ENCODE measurements at places on chromosomes 3 and 15.
A peak's percentile ranks its signal among the peaks of the same experiment; 100 is the strongest.

- no peak for DNase-seq
These were observed 152.2 kb downstream of the ALCAM start for GRCh38 chr3:105518806-105519418.

- no peak for DNase-seq
These were observed 40.6 kb downstream of the TNK2 start for GRCh38 chr3:195867631-195868335.

- DNase-seq = no peak
These were observed 82.9 kb upstream of the CDAN1 start for GRCh38 chr15:42819786-42820185.

DNA sequence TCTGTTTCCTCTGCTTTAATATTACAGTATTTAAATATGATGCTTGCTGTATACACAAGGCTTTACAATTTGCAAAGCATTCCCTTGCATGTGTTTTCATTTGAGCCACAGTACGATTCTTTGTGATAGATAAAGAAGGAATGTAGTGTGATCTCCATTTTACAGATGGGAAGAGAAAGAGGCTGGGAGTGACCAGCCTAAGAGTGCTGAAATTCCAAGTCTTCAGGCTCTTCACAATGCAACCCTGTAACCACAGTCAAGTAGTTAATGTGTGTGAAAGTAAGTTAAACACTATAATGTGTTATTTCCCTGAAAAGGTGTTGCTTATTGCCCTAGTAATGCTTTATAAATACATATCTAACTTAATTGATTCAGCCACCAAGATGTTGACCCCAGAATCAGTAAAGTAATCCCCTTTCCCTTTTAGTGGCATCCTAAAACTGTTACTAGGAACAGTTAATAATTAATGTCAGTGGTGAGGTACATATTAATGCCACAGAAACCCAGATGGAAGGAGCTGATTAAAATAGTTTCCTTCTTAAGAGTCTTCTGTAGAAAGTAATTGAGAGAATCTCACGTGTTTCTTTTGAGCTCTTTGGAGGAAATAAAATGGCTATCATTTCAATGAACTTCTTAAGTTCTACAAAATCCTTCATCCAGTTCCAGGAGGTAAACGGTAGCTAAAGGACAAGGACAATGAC is 110.4 kb downstream of the IL12A start:
- DNase-seq = no peak

DNA sequence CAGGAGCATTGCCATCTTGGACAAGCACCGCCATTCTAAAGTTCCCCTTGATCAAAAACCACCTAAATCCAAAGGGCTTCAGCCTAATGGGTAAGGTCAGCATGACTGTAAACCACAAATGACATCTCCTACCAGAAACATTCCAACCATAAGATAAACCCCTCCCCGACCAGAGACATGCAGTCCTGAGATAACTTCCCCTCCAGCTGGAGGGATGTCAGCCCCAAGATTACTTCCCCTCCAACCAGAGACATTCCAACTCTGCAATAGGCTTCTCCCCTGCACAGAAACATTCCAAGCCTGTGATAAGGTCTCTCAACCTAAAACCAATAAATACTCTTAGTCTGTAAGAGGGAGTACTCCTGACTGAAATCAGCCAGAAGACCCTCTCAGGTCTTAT is 62.7 kb upstream of the DNAJC19 start:
- DNase-seq = no peak

DNA sequence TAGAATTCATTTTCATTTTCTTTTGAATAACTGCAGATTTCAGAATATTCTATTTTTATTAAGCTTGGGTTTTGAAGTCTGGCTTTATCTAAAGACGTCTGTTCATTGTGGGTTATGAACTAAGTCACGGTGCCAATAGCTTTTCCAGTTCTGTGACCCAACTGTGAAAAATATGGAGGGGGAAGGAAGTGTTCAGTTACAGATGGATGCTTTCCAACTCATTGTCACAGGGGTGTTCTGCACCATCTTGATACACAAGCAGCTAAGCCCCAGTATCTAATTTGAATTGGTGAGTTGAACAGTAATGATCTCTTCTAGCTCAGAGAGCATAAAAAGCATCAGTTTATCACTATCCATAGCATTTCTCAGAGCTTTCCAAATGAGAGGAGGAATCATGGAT is 710.6 kb downstream of the EDEM1 start:
- DNase-seq = no peak

DNA sequence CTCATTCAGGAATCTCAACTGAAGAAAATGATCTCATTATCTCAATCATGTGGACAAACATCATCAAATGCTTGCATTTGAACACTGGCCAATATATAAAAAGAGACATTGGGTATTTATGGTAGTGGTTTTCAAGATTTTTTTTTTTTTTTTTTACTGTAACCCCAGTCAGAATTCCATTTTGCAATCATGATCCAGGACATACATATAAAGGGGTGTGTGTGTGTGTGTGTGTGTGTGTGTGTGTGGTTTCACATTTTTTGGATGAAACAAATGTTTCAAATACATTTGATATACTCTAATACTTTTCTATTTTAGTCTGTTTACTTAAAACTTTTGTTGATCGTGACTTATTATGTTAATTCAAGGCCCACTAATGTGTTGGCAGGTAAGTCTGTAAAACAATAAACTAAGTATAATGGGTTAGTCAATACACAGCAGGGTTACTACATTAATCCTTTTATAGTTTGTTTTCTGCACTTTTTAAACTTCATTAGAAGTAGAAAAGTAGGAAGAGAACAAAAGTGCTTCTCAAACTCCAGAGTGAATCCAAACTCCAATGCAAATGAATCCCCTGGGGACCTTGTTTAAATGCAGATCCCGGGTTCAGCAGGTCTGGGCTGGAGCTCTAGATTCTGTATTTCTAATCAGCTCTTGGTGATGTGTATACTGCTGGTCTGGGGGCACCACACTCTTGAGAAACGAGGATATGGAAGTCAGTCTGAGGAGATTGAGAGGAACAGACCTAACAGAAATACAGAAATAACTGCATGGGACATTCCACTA is 17.6 kb downstream of the THRB start:
- no peak for DNase-seq

DNA sequence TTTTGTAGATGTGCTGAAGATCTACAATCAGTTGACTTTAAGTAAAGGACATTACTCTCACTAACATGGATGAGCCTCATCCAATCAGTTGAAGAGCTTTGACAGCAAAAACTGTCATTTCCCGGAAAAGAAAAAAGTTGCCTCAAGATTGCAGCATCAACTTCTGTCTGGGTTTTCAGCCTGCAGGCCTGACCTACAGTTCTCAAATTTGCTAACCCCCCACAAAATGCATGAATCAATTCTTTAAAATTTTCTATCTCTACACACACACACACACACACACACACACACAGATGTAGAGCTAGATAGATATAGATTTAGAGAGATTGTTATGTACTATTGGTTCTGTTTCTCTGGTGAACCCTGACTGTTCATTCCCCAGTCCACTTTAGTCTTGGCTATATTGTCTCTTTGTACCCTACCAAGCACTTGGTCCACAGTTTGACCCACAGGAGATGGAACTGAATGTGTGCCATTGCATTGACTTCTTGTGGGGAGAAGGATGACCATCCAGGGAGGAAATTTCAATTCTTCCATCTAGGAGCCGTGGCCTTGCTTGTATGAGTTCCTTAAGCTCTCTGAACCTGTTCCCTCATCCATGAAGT is 228.3 kb downstream of the CLSTN2 start:
- no peak for DNase-seq

DNA sequence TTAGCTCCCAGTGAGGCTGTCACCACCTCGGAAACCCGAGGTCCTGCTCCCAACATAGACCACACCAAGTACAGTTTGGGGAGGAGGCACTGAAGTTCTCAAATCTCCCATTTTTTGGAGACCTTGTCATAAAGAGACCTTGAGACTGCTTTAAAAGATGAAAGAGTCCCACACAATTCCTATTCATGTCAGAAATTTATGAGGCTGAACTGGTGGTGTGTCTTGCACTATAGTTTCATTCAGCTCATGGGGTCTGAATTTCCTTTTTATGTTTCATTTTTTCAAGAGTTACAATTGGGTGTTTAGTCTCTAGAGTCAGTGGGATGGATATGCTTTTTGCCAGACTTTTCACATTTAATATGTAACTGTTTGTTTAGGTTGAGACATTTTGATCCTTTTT is 318.1 kb upstream of the LRRFIP2 start:
- DNase-seq = no peak

DNA sequence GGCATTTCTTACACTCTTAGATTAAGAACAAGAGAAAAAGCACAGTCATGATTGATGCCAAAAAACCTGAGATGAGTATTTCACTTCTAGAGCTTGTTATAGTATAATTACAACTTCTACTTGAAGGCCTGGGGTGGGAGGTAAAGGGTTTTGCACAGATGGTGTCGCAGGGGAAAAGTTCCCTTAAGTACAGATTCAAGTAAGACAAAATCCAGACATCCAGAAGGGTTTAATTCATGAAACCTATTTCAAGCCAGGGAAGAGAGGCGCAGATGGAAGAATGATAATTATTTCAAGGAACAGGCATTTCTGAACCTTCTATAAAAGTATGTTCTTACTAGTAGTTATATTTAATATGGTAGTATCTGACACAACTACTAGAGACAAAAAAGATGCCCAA is 70.6 kb downstream of the TM4SF4 start:
- DNase-seq = no peak

GRCh38 chr3:124815781-124816180 is 71.4 kb downstream of the ITGB5 start:
- DNase-seq = no peak

- DNase-seq = no peak
These were observed 41.2 kb downstream of the CDCP1 start for GRCh38 chr3:45104715-45105711.

DNA sequence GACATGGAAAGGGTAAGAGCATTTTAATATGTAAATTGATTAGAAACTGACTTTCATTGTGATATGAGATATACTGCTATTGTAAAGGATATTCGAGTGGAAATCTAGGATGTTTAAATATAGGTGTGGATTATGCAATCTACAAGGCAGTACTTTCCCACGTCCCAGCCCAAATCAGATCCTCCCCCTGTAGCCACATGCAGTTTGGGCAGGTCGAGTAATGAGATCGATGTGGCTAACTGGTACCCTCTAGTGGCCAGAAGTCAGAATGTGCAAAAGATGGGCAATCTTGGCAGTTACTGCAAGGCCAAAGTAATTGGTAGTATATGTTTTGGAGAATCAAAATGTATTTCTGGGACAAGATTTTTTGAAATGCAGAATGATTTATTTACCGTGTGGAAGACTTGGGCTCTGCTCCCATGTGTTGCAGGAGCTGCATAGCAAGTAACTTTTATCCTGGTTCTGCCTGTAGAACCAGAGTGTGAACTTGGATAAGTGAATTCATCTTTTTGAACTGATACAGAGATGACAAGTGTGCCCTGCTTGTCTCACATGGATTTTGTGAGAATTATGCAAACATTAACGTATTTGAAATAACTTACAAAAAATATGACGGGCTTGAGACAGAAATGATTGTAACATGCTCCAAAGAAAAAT is 94.5 kb upstream of the ADAMTSL3 start:
- peak; percentile 19 for DNase-seq

DNA sequence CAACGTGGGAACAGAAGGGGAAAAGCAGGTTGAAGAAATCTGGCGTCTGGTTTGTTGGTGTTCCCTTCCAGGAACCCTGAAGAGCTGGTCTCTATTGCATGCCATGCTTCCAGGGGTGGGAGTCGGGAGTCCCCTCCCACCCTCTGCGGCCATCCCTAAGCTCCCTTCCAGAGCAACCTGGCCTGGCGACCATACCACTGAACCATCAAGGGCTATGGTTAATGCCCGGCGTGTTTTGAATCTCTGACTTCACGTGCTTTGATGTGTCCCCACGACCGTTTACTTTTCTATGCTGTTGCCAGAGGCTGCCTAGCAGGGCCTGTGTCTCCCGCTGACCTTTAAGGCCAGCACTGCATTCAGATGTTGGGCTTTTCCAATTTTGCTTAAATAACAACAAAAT is 696 bp upstream of the SNRK start:
- no peak for DNase-seq

- no peak for DNase-seq
These were observed 45.2 kb downstream of the CCNB2 start for GRCh38 chr15:59150185-59150584.

DNA sequence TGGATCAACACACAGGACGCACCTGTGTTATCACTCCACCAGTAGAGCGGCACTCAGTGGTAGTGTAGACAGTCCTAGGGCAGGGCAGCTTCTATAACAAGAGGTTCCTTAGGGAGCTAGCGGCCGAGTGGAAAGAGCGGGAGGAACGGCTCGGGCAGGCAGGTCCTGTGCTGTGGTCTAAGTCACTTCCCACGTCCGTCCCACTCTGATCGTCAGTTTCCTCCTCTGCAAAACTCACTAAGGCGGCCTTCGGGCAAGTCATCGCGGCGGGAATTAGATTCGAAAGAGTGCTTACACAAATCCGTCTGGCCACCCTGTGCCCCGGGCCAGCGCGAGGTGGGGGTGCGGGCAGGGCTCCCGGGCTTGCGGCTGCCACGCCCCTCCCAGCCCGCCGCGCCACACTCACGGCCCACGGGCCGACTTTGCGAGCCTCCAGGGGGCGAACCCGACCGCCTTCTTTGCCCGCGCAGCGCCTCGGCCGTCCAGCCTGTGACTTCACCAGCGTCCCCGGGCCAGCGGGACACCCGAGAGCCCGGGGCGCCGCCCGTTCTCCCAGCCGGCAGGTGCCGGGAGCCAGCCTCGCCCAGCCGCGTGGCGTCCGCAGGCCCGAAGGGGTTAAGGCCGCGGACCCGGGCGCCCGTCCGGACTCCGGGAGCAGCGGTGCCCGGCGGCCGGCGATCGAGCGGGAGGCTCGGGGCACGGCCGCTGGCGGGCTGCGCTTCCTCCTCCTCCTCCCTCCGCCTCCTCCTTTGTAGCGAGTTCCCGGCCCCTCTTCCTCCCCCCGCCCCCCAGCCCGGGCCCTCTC is 416 bp upstream of the CORO2B start:
- DNase-seq = no peak

DNA sequence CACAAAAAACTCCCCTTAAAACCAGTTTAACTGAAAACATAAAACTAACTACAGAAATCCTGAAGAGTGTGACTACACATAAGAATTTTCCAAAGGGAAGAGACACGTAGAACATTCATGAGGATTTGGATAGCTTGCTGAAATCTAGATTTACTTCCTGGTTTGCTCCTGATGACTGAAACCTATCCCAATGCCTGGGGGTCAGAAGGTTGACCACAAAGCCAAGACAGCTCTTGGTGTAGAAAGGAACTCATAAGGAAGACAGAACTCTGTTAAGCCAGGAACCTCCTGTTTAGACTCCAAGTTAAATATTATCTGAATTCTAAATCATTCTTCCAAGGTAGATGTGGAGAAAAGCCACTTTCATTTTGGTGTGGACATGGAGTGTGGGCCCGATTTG is 92.8 kb downstream of the TFG start:
- no peak for DNase-seq

- DNase-seq = no peak
These were observed 692 bp downstream of the SCAANT1 start for GRCh38 chr3:63911509-63911872.

GRCh38 chr3:184222521-184222920 is 6.9 kb upstream of the VWA5B2 start:
- no peak for DNase-seq

DNA sequence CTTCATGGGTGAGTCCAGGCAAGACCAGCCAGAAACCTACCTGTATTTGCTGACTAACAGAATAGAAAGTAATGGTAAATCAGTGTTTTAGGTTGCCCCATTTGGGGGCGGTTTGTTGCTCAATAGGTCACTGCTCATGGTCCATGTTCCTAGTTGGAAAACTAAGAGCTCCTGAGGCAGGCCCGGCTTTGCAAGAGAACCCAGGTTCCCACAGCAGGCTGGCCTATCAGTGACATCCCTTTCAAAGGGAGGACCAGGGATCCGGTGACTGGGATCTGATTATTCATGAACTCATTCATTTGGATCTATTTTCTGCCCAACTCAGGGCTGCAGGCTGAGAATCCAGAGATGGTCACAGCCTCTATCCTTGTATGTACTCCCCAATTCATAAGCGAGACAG is 163.9 kb downstream of the WNT7A start:
- DNase-seq = no peak

All from stimulated activated CD4-positive, alpha-beta T cell treated with anti-CD3 and anti-CD28 coated beads, TNF-alpha, amount 100 ng/mL, for 24 hours (primary cell).